ENCODE measurements at places on chromosomes 2 and 18.

DNA sequence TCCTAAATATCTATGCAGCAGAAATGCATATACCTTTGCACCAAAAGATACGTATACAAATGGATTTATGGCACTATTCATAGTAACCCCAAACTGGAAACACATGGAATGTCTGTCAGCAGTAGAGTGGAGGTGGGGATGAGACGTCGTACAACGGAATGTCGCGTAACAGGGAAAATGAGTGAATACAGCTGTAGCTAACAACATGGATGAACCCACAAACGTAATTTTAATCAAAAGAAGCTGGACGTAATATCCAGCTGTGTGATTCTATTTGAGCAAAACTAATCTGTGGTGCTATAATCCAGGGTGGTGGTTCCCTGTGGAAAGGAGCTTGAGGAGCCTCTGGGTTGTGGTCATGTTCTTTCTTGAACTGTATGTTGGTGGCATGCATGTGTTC lies 89.9 kb downstream of the MTA3 start:
- no peak for DNase-seq

GRCh38 chr2:55140316-55141219 lies 90.3 kb upstream of the RTN4 start:
- DNase-seq = no peak

DNA sequence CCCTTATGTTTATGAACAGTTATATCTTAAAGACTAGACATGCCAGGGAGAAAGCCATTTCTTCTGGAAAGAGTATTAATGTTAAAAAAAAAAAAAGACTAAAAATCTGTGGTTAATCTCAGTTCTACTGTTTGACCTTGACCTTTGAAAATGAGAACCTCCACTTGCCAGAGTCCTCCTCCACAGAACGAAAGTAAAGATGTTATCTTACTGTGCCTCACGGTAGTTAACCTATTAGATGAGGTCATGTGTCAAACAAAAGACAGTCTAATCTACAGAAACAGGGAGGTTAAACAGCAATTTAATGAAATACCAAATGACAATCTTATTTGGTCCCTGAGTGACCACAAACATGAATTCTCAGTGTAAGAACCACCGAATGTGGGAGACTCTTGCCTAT lies 51.2 kb downstream of the SLC14A2 start:
- no peak for DNase-seq

DNA sequence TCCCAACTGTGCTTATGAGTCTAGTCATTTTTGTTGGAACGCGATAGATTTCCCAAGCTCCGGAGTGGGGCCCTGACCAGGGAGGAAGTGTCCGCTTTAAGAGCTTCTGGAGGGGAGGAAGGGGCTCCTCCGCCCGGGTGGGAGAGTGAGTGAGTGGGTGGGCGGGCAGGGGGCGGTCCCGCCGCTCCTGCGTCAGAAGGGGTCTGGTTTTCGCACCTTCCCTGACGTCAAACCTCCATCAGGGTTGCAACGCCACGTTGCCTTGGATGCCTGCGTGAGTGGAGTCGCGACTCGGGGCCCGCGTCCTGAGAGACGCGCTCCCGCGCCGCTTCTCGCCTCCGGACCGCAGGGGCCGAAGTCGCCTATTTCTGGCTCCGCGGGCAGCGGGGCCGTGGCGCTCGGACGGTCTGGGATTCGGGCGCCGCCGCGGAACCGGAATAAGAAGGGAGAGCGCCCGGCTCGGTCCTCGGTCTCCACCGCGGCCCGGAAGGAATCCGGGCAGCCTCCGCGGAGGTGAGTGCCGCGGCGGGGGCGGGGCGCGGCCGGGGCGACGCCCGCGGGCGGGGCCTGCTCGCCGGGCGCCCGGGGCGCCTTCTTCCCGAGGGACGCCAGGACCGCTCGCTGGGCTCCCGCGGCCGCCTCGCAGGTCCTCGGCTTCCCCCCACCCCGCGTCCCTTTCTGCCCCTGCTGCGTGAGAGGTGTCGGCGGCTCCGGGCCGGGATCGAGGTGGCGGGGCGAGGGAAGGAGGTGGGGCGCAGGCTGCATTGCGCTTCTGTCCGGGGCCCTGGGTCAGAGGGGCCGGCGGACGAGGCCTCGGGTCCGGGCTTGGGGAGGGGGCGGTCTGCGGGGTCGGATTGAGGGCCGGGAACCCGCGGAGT lies at the start of gene ZDBF2:
Gene ZDBF2, plus strand, starts transcription at position 230 of the 878 bp plus-strand sequence. CDS start 7,187 bp downstream, outside the sequence.
- DNase-seq = peak; percentile 87

- no peak for DNase-seq
These were observed 62.8 kb upstream of the CYP26B1 start for GRCh38 chr2:72210470-72210869.

DNA sequence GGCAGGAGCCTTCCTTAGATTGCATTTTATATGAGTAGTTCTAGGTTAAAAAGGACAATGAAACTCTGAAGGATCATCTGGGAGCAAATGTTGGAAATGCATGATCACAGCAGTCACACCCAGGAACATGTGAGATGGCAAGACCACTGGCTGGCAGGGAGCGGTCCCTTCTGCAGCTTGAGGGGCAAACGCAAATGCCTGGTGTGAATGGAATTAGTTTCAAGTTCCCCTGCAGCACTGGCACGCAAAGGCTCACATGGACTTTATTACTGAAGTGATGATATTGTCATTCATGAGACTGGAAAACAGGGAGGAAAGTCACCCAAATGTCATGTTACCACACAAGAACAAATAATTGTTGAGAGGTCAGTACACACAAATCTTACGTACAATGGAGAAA lies 223.3 kb downstream of the FBXO15 start:
- DNase-seq = no peak

GRCh38 chr2:127146820-127147502 lies 40.0 kb upstream of the BIN1 start:
- no peak for DNase-seq

GRCh38 chr2:85307527-85307897 lies 20.3 kb downstream of the TGOLN2 start:
- DNase-seq = no peak

GRCh38 chr18:58669731-58670378 lies 1.4 kb upstream of the MALT1 start:
- no peak for DNase-seq

DNA sequence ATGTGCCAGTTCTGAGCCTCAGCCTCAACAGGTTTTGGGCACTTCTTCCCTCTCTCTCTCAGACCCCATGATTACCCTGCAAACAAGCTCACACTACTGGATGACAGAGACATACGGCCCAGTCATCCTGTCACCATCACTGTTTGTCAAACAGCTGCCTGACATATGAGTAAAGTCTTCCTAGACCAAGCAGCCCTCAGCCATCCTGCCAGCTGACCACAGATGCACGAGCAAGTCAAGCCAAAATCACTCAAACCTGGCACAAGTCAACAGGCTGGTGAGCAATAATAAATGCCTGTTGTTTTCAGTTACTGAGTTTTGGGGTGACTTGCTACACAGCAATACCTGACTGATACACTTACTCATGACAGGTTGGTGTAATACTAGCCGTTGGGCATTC lies 75.5 kb upstream of the KLF7 start:
- DNase-seq = no peak

DNA sequence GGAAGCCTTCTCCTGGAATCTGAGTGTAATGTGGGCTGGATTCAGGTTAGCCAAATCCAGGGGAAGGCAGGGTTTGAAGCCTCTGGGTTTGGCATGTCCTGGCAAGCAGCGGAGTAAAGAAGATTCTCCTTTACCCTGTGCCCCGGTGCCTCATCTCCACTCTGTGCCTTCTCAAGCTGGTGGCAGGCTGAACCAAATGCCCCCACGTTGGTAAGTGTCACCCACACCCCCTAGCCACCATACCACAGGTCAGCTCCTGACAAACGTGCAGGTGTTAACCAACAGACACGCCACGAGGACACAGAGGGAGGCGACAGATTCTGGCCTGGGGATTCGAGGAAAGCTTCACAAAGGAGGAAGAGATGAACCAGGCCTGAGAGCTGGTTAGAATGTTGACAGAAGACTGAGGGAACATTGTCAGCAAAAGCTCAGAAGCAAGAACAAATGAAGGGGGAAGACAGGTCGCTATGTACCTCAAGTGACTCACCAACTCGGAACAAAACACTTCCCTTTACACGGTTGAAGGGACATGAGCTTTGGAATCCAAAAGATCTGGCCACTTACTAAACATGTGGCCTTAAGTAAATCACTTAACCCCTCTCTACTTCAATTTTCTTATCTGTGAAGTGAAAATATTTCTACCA lies 85.2 kb upstream of the LCLAT1 start:
- no peak for DNase-seq

GRCh38 chr2:177753682-177754491 lies 318.7 kb downstream of the PDE11A start:
- peak; percentile 67 for DNase-seq

- no peak for DNase-seq
These were observed 23.8 kb upstream of the IL1R2 start for GRCh38 chr2:101967826-101968513.

GRCh38 chr2:37274359-37274965 lies 43.0 kb downstream of the NDUFAF7 start:
- no peak for DNase-seq

- DNase-seq = no peak
These were observed 59.8 kb upstream of the IL1R1 start for GRCh38 chr2:102082571-102083392.

GRCh38 chr2:128774320-128775216 lies 455.9 kb upstream of the HS6ST1 start:
- no peak for DNase-seq

- peak; percentile 4 for DNase-seq
These were observed 721 bp downstream of the MCEE start for GRCh38 chr2:71129114-71129901.

- no peak for DNase-seq
These were observed 256.7 kb downstream of the HAUS1 start for GRCh38 chr18:46360866-46361265.

DNA sequence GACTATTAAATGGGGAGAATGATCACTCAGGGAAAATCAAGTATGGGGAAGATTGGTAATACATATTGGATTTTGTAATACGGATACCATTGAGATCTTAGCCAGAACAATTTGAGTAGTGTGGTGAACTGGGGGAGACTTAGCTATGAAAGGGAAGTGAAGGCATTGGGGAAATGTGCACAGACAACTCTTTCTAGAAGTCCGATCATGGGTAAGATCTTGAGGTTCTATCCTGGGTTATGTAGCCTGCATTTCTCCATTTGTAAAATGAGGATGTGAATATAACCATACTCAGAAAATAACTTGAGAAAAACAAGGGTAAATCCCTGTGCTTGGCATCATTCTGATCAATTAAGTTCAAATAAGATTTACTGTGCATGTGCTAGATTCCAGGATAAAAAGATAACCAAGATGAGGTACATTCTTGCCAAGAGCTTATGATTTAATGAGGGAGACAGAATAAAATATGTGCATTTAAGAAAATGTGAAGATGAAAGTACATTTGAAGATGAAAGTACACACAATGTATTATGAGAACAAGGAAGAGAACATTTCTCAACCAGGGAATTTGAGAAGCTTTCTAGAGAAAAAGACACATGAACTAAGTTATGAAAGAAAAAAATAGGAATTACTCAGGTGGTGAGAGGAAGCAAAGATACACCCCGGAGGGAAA lies 49.5 kb downstream of the SLC40A1 start:
- no peak for DNase-seq

- DNase-seq = no peak
These were observed 116.0 kb downstream of the ZEB2 start for GRCh38 chr2:144403933-144404332.

- DNase-seq = no peak
These were observed 33.9 kb downstream of the PDIA6 start for GRCh38 chr2:10778724-10779115.

Data from ELF-1 (cell line).